Stimulated activated CD4-positive, alpha-beta T cell treated with anti-CD3 and anti-CD28 coated beads, TNF-alpha, amount 100 ng/mL, for 4 hours (primary cell): ENCODE measurements at places on chromosomes 2 and 18.

DNA sequence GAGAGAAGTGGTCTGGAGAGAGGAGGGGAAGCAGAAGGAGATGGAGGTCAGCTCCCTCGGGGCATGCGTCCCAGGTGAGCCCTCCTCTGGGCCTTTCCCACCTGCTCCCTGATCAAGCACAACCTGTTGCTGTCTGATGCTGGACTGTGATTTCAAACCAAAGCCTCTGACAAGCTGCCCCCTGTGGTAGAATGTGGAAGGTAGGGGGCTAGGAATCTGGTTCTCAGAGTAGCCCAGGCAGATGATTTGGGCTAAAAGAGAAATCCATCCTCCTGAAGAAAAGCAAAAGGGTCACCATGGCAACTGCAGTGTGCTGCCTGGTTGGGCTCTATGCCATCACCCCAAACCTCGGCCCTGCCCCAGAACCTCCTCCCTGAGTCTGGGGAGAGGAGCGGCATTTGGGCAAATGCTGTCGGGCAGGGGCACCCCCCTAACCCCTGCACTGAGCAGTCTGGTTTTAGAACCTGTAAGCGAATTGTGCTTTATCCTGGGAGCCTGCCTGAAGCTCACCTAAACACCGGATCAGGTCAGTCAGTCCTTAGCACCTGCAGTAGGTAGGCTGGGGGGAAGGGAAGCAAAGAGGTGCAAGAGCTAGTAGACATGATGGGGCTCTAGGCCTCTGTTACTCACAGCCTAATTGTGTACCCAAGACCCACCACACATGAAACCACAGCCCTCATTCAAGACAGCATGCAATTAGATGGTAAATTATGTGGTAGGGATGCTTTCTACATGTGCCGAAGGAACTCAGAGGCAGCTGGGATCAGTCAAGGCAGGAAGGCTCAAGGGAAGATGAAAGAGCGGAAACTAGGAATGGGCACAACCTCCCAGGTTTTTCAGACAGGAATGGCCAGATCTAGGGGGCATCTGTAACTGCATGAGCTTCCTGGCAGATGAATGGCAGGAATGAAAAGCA is 83.5 kb downstream of the DNMT3A start:
- DNase-seq = no peak

GRCh38 chr2:158546412-158547144 is 89.8 kb downstream of the PKP4 start:
- no peak for DNase-seq

DNA sequence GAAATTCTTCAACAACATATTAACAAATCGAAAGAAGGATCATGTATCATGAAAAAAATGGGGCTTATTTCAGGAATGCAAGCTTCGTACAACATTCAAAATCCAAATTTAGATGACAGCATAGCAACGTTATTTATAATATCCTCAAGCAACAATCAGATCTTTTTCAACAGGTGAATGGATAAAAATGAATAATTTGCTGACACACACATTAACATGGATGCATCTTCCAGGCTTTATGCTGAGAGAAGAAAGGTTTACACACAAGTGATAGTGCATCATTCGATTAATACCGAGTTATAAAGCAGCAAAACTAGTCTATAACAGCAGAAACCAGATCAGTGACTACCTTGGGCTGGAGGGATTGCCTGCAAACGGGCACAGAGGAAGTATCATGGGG is 209.5 kb upstream of the TPO start:
- no peak for DNase-seq

DNA sequence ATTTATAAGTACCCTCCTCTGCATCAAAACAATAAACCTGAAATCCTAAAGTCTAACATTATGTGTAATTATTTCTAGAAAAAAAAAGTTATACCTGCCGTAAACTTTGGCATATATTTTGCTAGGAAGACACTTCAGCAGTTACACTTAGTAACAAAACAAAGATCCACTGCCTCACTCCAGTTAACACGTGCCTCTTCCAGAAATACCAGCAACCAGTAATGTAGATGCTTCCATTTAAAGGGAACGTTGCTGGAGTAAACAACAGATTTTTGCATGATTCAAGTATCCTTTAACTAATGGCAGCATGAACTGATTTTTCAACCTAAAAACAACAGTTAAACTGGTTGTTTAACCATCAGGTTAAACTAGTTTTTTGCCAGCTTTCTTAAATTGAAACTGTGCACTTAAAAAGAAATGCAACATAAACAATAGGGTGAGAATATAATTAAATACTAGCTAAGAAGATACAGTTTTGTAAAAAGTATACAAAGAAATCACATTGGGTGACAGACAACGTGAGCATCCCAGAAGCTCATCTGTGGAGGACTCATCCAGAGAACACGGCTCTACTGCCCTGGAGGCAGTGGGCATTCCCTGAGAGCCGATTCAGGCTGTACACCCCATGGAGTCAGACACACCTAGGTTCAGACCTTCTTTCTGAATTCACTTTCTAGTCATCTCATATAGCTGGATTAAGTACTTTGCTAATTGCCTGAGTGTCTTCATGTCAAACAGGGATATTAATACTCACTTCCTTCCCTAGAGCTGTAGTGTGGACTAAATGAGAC is 22.3 kb downstream of the MGAT4A start:
- DNase-seq = no peak

GRCh38 chr2:220847589-220847988 is 724.5 kb downstream of the EPHA4 start:
- DNase-seq = no peak

- no peak for DNase-seq
These were observed 75.8 kb upstream of the SLC14A2 start for GRCh38 chr18:45539491-45539891.

DNA sequence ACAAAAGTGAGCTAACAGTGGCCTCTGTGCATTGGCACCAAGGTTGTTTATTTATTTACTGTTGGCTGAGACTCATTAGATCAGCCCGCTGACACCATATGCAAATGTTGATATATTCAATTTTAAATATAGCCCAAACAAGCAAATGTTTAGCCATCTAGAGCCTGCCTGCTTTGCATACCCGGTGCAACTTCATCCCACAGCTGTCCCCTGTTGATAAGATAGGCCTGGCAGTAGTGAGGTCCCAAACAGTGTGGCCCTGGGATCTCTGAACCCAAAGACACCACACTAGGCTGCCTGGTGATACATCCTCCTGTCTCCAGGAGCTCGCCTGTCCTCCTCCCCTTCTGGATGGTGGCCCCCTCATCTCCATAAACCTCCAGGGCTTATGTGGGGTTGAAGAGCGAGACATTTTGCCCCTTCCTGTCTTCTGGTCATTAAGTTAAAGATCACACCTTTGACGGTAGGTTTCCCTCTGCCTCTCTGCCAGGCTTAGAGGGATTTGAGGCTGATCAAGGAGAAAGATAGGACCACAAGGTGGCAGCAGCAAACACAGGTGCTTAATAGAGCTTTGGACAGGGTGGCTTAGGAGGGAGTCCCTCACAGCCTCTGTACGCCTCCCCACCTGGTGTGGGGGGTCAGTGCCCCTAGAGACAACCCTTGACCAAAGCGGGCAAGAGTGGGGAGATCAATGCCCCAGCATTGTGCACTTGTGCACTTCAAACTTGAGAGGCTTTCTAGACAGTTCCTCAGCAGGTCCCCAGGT is 23.7 kb upstream of the MYO5B start:
- no peak for DNase-seq

GRCh38 chr2:26355038-26355995 is 8.7 kb upstream of the ADGRF3 start:
- DNase-seq = no peak

GRCh38 chr2:113770929-113771328 is 14.5 kb upstream of the SLC35F5 start:
- no peak for DNase-seq

DNA sequence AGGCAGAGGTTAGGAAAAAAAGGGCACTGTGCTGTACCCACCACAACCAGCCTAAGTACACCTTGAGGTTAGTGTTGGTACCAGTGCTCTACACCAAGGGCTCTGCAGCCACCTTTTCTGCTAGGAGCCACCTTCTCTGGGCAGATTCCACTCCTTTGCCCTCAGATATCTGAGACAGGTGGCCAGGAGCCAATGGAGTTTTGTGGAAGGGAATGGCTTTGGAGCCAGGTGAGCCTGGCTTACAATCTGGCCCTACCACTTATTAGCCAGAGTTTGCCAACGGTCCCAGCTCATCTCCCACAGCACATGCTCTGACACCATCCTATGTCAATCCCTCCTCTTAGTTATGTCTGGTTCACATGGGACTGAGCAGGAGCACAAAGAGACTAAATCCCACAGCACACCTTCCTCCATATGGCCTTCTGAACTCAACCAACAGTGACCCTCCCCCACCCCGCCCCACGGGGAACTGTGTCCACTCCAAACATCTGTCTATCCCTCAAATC is 77.5 kb downstream of the CLHC1 start:
- DNase-seq = no peak

DNA sequence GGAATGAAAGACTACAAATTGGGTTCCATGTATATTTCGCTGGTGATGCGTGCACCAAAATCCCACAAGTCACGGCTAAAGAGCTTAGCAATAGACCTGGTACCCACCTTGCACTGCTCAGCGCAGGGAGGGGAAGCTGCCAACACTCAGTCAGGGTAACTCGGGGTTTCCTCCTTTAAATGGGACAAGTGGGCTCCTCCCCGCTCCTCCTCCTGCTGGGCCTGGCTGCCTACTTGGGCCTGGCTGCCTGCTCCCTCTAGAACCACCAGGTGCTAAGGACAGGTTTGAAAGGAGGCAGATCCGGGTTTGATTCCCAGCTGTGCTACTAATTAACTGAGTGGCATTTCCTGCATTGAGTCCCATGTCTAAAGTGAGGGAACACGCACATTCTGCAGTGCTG is 23.4 kb downstream of the MYO7B start:
- no peak for DNase-seq

DNA sequence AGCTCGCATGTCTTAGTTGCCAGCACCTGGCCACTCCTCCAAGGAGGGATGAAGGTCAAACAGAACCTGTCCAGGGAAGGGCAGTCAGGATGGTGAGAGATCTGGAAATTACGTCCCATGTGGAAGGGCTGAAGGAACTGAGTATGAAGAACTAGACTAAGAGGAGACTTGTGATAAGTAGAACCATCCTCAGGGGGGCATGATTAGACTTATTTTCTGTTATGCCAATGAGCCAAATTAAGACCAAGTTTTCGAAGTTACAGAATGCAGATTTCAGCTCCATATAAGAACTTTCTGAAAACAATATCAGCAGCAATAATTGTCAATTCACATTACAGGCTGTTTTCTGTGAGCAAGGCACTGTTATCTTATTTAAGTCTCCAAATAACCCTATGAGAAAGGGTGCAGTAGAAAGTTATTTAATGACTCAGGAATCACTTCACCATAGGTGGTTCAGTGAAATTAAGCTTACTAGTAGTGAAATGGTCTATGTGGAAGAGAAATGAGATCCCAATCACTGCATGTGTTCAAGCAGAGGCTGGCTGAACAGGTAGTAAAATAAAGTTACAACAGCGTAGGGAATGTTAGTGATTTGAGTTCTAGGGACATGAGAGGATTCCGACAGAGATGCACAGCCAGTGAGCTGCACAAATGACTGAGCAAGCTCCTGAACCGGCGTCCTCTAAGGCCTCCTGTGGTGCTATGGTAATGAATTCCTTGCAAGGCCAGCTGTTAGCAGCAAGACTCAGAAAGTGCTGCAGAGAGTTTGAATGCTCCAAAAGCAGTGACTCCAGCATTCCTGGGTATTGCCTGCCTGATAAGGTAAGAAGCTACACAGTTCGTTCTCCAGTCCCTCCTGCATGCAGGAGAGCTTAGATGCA is 4.5 kb upstream of the DYM start:
- DNase-seq = no peak

GRCh38 chr2:56583796-56584315 is 400.1 kb downstream of the CCDC85A start:
- DNase-seq = no peak

GRCh38 chr2:212994976-212995375 is 156.4 kb downstream of the IKZF2 start:
- no peak for DNase-seq

DNA sequence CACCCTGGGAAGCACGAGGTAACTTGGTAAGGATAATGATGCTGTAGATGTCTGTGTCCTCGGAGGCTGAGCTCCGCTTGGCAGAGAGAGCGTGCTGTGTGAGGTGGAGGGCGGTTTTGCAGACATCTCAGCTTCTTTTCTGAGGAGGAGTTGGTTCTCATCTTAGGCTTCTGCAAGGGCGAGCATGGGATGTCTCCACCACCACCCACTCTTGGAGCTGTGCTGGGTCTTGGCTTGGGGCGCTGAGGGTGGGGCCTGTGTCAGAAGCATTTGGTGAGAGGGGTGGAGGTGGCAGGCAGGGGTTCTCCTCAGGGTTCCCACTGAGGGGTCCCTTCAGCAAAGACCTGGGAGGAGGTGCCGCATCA is 9.2 kb downstream of the OXER1 start:
- no peak for DNase-seq

GRCh38 chr18:36127836-36128529 is 1.2 kb downstream of the SLC39A6 start:
- no peak for DNase-seq

- DNase-seq = no peak
These were observed 36.6 kb upstream of the VIT start for GRCh38 chr2:36659872-36660312.

DNA sequence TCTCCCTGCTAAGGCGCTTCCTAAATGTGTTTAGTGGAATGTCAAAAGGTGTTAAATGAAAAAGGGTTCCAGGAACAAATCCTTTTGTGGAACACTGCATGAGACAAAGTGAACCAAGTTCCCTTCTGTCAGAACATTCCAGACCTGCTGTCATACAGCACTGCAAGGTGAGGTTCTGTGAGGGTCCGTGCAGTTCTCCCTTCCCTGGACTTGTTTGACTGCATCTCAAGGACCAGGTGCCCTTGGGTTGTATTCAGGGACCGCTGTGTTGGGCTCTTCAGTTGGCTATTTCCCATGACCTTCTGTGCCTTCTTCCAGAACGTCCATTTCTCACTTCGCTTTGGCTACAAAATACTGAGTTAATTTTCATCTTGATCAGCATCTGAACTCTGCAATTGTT is 328.2 kb downstream of the PTPRM start:
- DNase-seq = no peak
